Fibroblast of skin of left biceps (primary cell): ENCODE measurements at places on chromosomes 12 and 14.

DNA sequence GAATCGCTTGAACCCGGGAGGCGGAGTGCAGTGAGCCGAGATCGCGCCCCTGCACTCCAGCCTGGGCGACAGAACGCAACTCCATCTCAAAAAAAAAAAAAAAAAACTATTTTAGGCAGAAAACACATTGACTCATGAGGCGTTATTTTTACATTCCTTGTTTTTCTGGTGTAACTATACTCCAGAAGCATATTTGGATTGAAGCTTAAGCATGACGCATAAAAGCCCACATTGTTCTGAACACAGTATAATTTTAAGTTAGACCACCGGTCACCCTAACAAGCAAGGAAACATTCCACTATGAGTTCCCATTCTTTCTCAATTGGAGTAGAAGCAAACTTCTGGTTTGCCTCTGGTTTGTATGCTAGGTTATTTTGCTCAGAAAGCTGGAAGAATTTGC lies 173.0 kb downstream of the MYRFL start:
- DNase-seq, result no peak

DNA sequence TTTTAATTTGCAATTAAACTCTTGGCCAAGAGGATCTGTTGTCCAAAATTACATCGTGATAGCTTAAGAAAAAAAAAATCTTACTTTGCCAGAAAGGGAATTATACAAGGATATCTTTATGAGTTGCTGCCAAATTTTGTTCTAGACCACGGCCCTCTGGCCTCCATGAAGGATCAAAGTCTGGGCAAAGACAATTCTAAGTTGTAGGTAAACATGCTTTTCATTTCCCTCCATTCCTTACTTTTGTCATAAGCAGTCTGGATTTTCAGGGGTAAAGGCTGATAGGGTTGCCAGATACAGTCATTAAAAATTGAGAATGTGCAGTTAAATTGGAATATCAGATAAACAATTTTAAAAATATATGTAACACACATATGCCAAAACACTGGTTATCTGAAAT lies 135.1 kb downstream of the MON2 start:
- DNase-seq, result no peak

DNA sequence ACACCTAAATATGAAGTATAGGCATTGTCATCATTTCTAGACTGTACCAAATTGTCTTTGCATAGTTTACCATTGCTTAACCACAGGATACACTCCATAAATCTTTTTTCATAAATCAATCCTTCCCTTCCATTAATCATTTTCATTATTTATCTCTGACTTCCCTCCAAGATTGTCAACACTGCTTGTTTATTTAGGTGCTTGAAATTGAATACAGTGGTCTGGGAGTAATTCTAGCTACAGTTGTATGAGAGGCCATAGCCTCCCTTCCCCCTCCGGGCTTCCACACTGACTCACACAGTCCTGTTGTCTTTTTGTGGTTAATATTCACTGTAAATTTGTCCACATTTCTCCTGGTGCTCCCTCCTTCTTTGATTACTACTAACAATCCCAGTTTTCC lies 114.2 kb upstream of the ARID2 start:
- DNase-seq, result peak; percentile 36

DNA sequence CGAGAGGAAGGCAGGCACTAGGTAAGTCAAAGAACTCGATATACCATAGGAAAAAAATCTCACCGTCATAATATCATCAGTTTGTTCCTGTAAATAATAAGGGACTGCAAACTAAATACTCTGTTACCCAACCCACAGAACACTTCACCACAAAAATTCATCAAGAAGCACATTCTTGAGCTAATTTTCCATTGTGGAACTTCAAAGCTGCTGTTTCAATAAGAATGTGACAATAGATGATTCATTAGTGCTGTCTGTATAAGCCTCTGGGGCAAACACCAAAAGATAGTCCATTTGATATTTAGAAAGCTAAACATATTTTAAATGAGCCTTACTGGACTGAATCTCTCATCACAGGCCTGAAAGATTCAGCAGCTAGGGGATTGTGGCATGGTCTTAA lies 219.4 kb downstream of the KSR2 start:
- DNase-seq, result no peak

GRCh38 chr14:75941030-75941429 lies 40.8 kb downstream of the TGFB3 start:
- no peak for DNase-seq

DNA sequence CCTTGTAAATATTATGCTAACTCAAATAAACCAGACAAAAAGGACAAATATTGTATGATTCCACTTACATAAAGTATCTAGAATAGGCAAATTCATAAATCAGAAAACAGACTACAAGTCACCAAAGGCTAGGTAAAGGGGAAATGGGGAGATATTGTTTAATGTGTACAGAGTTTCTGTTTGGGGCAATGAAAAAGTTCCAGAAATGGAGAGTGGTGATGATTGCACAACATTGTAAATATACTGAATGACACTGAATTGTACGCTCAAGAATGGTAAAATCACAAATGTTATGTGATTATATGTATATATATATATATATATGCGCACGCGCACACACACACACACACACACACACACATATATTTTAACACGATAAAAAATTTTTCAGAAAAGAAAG lies 182.5 kb downstream of the SLC2A13 start:
- no peak for DNase-seq

GRCh38 chr12:110616471-110617115 lies 2.7 kb downstream of the TCTN1 start:
- DNase-seq, result no peak

- no peak for DNase-seq
Measured at GRCh38 chr14:30980980-30981379, 44.5 kb upstream of the AP4S1 start.

GRCh38 chr14:101360054-101360911 lies 201.0 kb upstream of the DIO3 start:
- no peak for DNase-seq

DNA sequence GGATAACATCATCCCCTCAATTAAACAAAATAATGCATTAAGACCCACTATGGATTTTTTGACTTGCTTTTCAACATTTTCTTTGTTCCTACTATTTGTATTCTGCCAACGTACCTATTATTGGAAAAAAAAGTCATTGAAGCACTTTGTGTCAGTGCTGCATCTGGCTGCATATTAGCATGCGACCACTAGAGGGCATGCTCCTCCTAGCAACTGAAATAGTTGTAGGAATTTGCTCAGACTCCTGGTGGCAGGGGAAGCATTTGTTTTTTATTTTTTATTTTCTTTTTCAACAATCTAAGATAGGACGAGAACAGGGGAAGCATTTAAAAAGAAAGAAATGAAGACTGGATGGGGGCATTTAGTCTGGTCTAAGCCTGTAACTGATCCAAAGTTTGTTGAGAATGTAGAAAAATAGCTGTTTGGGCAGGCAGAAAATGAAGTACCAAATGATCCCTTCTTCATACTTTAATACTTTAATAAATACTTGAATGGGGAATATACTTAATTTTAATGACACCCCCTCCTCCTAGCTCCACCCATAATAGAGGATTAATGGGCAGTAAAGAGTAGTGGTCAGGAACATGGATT lies 14.5 kb upstream of the CLEC4A start:
- DNase-seq, result peak; percentile 28

GRCh38 chr12:78087363-78087675 lies 256.6 kb downstream of the NAV3 start:
- DNase-seq, result no peak

DNA sequence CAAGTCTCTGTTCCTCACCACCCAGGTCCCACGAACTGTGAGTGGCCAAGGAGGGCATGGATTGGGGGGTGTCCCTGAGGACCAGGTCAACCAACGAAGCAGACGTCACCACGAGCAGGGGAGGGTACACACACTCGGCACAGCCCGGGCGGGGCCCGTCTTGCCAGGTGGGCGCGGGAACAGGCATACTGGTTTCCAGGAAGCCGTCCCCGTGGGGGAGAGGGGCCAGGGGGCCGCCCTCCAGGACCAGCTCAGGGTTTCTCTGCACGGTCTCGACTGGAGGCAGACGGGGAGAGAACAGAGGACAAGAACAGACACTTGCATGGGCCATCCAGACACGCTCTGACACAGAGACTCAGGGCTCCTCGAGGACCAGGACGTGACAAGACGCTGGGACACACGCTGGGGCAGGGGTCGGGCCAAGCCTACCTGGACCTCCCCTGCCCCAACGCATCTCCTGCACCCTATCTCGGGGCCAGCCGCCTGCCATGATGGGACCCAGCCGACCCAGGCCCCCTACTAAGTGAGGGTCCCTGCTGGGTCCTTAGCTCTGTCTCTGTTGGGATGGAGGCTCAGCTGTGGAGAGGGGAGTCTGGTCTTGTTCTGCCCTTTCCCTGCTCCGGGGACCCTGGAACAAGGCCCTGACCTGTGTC lies 11.3 kb downstream of the ARL6IP4 start:
- DNase-seq, result no peak

DNA sequence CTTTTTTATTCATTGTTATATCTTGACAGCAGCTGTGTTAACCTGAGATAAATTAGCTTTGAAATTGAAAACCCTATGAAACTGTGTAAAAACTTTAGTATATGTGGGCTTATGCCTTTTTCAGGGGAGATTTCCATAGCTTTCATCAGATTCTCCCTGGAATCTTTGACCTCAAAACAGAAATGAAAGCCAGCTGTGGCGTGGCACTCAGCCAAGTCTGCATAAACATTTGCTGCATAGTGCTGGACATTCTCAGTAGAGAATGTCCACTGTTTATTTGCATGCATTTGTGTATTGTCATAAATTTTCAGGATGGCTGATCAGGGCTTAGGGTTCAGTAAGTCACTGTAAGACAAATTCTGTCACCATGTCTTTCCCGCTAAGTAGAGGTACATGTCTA lies 115.3 kb upstream of the NAP1L1 start:
- DNase-seq, result peak; percentile 35

- DNase-seq, result no peak
Measured at GRCh38 chr12:14366209-14367039, 942 bp downstream of the ATF7IP start.

DNA sequence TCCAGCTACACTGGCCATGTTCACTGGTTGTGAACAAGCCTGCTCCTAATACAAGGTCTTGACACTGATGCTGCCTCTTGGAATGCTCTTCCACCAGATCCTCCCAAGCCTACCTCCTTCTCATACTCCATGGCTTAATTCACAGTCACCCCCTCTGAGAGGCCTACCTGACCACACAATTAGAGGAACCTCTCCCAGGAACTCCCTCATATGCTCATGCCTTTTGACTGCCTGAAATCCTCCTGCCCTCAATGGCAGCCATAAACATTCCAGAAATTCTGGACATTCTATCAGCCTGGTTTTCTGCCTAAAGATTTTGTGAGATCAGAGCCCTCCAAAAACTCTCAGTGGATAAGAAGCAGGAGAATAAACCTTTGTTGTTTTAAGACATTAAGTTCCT lies 340.2 kb downstream of the C12orf75 start:
- DNase-seq, result peak; percentile 69

DNA sequence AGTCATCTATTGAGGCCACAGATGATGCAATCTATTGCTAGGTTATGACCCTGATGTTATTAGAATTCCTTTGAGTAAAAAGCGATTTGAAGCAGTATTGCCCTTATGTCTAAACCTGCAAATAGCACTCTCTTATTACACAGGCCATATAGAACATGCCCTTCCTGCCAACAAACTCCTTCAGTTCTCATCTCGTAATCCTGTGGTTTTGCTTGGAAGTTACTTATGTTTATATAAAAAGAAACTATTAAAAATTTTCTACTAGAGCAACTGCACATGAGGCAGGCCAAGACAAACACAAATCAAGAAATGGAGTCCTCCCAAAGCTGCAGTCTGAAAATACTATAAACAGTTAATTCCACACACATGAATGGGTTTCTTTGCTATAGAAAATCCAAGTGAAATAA lies 1200.2 kb downstream of the LRFN5 start:
- peak; percentile 36 for DNase-seq

- DNase-seq, result no peak
Measured at GRCh38 chr12:94762259-94762942, 112.0 kb upstream of the TMCC3 start.

DNA sequence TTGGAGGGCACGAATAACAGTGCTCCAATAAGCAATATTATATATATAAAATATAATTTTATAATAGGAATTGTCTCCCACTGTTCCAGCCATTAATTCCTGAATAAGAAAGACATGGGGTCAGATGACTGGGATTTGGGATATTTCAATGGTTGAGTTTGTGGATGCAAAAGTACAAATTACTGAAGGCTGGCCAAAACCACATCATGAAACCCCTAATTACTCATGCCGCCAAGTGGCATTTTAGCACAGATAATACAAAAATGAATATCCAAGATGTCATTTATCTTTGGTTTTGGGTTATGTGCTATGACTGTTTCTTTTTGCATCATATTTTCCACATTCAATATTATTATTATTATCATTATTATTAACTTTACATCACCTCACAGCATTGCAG lies 261.4 kb upstream of the TBX3 start:
- DNase-seq, result no peak

- DNase-seq, result no peak
Measured at GRCh38 chr12:44307506-44308168, 471.8 kb downstream of the TMEM117 start.

- DNase-seq, result no peak
Measured at GRCh38 chr12:47947341-47947740, 16.1 kb upstream of the TMEM106C start.

DNA sequence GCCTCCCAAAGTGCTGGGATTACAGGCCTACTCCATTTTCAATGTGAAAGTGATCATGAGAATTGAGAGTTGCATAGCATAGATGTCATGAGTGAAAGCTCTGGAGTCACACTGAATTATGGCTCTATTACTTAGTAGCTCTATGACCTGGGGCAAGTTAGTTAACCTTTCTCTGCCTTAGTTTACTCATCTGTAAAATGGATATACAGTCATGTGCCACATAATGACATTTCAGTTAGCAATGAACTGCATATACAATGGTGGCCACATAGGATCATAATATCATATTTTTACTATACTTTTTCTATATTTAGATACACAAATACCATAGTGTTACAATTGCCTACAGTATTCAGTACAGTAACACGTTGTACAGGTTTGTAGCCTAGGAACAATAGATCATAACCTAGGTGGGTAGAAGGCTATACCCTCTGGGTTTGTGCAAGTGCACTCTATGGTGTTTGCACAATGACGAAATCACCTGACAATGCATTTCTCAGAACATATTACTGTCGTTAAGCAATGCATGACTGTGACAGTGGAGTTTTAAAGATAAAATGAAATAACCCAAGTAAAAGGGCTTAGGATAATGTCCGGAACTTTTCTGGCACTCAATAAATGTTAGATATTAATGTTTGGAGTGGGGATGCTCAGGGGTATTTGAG lies 53.1 kb downstream of the ZFYVE26 start:
- no peak for DNase-seq

GRCh38 chr14:92143962-92144361 lies 22.2 kb downstream of the CPSF2 start:
- DNase-seq, result no peak

- no peak for DNase-seq
Measured at GRCh38 chr12:68883151-68883550, 49.8 kb downstream of the CPM start.

GRCh38 chr14:75445963-75446362 lies 18.1 kb downstream of the JDP2 start:
- no peak for DNase-seq

GRCh38 chr12:83015390-83016217 lies 328.9 kb downstream of the TMTC2 start:
- no peak for DNase-seq
